ENCODE measurements at places on chromosomes 12 and 14. TPM values are rescaled to one million over a fixed set of nuclear protein-coding genes. Genes with fewer than 3 reads are reported as not detected.

Gene TBX5
- 0.36 TPM for polyA plus RNA-seq

Gene TSPAN11
- polyA plus RNA-seq, result 9.2 TPM

- DNase-seq, result no peak
Measured at GRCh38 chr12:106067606-106068205, 71.0 kb downstream of the NUAK1 start.

GRCh38 chr12:68235576-68235975 is 10.0 kb upstream of the IL26 start:
- no peak for DNase-seq

DNA sequence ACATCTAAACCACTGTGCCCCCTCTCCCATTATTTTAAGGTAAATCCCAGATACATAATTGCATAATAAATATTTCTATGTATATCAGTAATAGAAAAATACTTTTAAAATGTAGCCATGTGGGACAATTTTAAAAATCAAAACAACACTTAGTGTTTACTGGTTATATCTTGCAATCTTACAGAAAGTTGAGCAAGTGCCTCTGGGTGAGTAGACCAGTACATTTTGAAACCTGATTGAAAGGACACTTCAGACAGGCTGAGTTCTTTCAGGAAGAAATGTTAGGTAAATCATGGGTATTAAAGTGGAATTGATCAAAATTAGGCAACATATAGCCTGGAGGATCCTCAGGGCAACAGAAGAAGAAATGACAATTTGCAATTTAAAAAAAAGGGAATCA is 7.2 kb downstream of the SLC38A4 start:
- no peak for DNase-seq

DNA sequence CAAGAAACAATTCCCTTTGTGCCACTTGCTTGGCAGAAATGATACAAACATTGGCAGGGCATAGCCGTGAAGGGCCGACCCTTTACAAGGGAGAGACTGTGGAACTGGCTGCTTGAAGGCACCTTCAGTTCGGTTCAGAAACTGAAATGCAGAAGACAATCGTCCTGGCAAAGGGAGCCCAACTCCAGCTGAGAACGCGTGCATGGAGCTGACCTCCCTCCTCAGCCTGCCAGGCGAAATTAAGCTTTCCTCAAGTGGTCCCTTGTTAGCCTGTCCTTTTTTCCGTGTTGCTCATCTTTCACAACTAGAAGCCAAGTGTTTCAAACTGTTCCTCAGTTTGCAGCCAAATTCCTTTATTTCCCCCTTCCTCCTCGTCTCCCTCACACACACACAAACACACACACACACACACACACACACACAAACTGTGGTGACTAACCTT is 8.1 kb downstream of the LGR5 start:
- DNase-seq, result no peak

- no peak for DNase-seq
Measured at GRCh38 chr12:25058658-25059058, 109.8 kb upstream of the BCAT1 start.

DNA sequence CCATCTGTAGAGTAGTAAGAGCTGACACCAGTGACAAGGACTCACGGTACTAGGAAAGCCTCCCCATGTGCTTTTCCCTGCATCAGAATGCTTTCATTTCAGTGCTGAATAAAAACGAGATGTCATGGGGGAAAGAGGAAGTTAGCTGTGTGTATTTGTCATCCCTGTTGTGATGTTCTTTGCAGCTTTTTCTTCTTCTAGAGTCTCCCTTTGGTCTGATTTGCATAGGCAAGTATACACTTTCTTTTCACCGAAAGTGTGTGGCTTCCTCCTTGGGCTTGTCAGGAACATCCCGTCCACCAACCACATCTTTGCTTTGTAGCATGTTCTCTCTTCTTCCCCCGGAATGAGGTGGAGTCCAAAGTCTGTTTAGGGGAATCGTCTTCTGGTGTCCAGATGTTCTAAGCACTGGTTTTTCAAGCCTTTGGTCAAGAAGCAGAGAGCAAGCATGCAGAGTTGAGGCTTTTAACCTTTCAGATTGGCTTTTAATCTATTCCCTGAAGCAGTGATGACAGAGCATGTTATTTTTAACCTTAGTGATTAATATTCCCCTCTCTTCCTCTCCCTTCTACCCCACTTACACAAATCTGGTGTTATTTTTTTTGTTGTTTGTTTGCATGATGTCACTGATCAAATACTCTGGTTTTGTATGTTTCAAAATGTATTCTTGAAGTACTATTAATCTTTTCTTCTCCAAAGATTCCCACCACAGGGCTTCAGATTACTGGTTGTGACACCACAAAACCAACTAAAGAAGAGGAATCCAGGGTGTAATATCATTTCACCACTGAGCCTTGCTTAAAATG is 163.4 kb downstream of the SAMD4A start:
- DNase-seq, result peak; percentile 44

DNA sequence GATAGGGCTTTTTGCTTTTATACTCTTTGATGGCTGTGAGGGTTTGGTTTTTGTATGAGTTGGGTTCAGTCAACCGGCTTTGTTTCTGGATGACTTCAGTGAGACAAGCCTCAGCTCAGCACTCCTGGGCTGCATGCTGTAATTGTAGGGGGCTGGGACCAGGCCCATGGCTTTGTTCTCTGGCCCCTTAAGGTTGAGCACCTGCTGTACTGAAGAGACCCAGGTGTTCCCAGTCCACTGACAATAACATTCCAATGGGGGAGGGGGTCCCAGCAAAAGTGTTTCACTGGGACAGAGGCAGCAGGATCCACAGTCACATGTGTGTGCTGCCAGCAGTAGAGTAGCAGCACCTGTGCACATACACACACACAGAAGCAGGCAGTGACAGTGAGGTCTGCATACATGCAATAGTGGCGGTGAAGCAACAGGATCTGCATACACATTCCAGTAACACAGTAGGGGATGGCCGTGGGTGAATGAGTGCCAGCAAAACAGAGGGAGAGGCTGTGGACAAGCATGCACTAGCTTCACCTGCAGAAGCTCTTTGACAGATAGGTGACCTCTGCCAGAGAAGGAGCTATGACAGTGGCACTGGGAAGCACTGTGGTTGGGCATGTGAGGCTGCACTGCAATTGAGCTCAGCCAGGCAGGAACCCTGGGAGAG is 240.4 kb downstream of the ASCL1 start:
- no peak for DNase-seq

- DNase-seq, result no peak
Measured at GRCh38 chr12:133026996-133027395, 10.3 kb upstream of the ZNF84 start.

GRCh38 chr12:125983094-125983783 is 918.0 kb downstream of the AACS start:
- DNase-seq, result peak; percentile 68

- DNase-seq, result no peak
Measured at GRCh38 chr14:89755816-89756215, 198.7 kb downstream of the EFCAB11 start.

- DNase-seq, result no peak
Measured at GRCh38 chr12:81365284-81365683, 287.4 kb downstream of the ACSS3 start.

Measured in muscle of back (tissue), 13 donors.